ENCODE measurements at places on chromosomes 11 and 22.

DNA sequence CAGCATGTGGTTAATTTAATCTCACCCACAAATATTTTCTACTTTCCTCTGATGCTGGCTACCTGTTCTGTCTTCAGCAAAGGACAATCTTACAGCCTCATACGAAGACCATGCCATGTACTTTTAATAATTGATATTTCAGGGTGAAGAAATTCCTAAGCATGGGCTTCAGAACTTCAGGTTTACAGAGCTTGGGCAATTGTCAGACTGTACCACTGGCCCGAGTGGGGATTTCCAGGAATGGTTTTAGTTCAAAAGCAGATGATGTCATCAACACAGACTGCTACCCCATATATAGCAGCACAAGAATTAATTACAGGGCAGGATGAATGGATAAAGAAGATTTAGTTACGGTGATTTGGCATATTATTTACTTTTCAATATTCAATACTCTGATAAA lies 171.8 kb downstream of the ETS1 start:
- DNase-seq = no peak

GRCh38 chr11:1078191-1078601 lies 3.5 kb downstream of the MUC2 start:
- DNase-seq = no peak

DNA sequence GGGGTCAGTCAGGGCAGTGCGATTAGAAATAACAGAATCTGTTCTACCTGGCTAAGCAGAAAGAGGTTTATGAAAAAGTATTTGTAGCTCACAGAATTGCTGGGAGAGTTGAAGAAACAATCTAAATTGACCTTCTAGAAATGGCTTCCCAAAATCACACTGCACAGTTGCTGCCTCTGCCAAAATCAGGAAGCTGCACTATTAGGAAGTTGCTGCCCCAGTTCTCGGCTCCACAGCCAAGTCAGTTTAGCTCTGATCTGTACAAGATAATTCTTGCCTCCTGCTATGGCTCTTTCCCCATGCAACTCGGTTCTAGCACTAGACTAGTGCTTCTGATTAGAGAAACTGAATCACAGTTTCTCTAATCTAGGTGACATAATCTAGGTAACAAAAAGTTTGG lies 16.0 kb upstream of the CCDC90B start:
- no peak for DNase-seq

GRCh38 chr11:78795621-78796261 lies 221.1 kb upstream of the NARS2 start:
- no peak for DNase-seq

DNA sequence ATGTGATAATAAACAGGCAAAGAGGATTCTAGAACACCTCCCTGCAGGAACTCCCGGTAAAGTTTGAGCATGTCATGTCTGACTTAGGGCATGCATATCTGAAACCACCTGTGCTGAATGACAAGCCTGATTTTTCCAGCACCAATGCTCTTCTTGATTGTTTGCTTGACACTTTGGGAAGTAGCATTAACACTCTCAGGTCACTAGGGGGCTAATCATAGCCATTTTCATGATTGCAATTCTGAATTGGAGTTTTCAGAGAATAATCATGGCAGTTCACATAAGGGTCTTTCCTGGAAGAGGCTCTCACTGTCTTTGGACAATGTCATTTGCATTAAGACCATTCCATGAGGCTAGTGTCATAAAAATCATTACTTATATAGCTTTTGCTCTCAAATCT lies 234.4 kb upstream of the MTNR1B start:
- no peak for DNase-seq

- DNase-seq = no peak
Observed at GRCh38 chr11:11491589-11491988, 130.2 kb downstream of the GALNT18 start.

GRCh38 chr11:92931746-92932422 lies 37.6 kb upstream of the MTNR1B start:
- no peak for DNase-seq

DNA sequence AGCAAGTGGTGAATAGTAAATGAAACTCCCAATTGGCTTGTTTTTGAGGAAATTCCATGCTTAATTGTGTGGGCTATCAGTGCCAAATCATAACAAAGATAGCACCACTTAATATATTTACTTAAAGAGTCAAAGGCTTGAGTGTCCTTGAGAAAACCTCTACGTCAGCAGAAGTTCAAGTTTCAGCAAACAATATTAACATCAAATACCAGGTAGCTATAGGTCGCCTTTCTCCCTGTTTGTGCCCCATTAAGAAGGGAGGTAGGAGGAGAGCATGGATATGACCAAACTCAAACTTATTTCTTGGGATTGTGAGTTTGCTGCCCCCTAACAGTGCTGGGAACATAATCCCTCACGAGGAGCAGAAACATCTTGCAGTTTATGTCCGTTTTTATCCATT lies 105.6 kb upstream of the SYN3 start:
- no peak for DNase-seq

- DNase-seq = no peak
Observed at GRCh38 chr22:22934543-22935055, 47.0 kb downstream of the IGLL5 start.

- no peak for DNase-seq
Observed at GRCh38 chr22:35971456-35972119, 57.0 kb downstream of the RBFOX2 start.

GRCh38 chr11:6476571-6476970 lies 2.8 kb upstream of the TRIM3 start:
- no peak for DNase-seq

GRCh38 chr11:68106165-68106940 lies 14.8 kb downstream of the CHKA start:
- no peak for DNase-seq

DNA sequence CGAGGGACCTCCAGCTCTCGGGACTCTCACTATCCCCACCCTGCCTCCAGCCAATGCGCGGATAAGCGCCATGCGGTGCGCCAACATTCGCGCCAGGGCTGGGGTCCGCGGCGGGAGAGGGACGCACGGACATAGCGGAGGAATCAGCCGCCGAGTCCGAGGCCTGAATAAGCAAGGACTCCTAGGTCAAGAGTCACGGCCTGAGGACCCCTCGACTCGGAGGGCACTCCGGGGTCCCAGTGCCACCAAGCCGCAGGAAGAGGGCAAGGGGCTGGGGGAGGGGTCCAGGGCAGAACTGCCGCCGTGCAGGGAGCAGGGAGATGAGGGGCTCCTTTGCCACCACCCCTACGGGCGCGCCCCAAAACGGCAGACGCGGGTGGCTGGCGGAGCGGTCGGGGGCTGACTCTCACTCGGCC lies 552 bp downstream of the DSCAML1 start:
- DNase-seq = no peak

- no peak for DNase-seq
Observed at GRCh38 chr11:86116386-86116726, 47.5 kb upstream of the PICALM start.

- no peak for DNase-seq
Observed at GRCh38 chr11:114288136-114288535, 8.1 kb upstream of the NNMT start.

All from cortex of kidney (tissue), 1 donor.